ENCODE measurements at places on chromosomes 12 and 14.

DNA sequence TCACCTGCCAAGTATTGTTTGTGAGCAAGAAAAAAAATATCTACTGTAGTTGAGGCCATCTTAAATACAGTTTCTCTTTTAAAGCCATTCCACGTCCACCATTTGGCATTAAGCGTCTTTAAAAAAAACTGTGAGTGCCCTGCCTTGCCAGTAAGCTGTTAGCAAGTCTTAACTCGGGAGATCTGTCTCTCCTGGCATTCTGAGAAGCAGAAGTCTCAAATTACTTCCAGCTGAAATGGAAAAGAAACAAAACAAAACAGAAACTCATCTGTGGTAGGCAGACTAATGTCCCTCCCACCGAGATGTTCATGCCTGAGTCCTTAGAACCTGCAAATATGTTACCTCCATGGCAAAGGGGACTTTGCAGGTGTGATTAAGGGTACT, 126.2 kb downstream of the CRADD start:
- DNase-seq, result no peak

- DNase-seq, result no peak
Measured at GRCh38 chr12:125652681-125653080, 587.4 kb downstream of the AACS start.

- no peak for DNase-seq
Measured at GRCh38 chr12:118870551-118870950, 110.8 kb upstream of the SRRM4 start.

DNA sequence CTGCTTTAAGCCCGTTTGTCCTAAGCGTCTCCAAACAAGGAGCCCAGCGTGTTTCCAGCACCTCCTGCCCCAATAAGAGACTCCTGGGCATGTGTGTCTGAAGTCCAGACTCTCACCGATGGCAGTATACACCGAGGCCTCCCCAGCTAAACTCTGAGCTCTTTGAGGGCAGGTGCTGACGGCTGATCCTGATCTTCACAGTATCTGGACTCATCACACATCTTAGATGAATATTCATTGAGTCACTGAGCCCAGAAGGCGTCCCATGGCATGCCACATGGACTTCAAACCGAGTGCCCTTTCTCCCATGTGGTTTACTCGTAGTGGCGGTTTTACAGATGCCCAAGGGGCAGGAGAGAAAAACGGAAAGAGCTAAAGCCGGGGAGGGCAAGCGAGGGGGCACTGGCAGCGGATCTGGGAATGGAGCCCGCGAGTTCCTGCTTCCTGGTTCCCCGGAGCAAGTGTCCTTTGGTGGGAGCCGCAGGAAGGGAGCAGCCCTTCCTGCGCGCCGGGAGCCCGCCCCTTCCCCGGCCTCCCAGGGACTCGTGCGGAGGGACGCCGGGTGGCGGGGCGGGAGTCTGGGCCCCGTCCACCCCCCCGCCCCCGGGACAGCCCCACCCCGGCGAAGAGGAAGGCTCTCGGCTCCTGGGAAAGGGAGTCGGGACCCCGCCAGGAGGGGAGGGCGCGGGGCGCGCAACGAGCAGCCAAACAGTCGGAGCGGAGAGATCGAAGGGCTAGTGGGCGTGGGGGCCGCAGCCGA, 585 bp upstream of the TEAD4 start:
- DNase-seq, result peak; percentile 66

GRCh38 chr12:108580531-108580930, 17.4 kb downstream of the TMEM119 start:
- no peak for DNase-seq

- DNase-seq, result no peak
Measured at GRCh38 chr14:47438650-47439140, 236.7 kb downstream of the MDGA2 start.

DNA sequence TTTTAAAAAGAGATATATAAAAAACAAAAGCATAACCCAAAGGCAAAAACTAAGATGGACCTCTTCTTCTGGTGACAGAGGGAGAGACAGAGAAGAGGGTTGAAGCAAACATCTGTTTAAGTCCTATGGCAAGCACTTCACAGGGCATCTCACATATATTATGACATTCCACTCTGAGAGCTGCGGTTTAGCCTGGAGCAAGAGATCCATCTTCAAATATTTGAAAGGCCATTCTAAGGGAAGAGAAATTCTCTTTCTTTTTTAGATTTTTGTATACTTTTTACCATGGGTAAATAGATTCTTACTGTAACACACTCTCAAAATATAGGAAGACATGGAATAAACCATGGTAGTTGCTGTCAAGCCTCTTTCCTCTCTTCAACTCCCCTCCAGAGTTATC, 204.1 kb downstream of the GXYLT1 start:
- DNase-seq, result no peak

DNA sequence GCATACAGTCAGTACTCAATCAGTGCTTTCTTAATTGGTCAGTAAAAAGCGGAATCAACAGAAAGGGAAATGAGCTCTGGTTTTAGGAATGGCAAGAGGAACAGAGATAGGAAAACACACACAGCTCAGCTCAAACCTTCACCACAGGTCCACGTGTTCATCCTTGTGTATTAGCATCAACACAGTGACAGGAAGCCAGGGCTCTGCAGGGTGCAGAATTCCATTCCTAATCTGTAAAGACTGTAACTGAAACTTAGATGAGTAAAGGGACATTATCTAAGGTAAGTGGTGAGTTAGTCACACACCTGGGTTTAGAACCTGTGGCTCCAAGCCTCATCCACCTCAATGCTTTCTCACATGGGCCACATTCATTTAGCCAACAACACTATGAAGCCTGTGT, 1242.2 kb upstream of the TMEM132C start:
- DNase-seq, result no peak

GRCh38 chr14:36346052-36346451, 25.6 kb upstream of the MBIP start:
- no peak for DNase-seq

GRCh38 chr12:2753536-2753935, 41.2 kb upstream of the FKBP4 start:
- no peak for DNase-seq

- no peak for DNase-seq
Measured at GRCh38 chr12:75549989-75550388, 38.6 kb upstream of the KRR1 start.

GRCh38 chr12:82361461-82361915, 3.2 kb downstream of the METTL25 start:
- no peak for DNase-seq

DNA sequence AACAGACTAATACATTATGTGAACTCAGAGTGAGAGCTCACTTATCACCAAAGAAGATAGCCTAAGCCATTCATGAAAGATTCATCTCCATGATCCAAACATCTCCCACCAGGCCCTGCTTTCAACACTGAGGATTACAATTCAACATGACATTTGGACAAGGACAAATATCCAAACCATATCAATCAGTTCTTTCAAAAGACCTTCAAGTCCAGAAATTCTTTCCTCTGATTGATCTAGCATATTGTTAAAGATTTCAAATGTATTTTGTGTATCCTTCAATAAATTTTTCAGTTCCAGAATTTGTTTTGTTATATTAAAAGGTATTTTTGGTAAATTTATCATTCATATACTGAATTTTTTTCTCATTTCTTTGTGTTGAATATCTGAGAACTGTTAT, 1055.8 kb downstream of the SLC6A15 start:
- no peak for DNase-seq

DNA sequence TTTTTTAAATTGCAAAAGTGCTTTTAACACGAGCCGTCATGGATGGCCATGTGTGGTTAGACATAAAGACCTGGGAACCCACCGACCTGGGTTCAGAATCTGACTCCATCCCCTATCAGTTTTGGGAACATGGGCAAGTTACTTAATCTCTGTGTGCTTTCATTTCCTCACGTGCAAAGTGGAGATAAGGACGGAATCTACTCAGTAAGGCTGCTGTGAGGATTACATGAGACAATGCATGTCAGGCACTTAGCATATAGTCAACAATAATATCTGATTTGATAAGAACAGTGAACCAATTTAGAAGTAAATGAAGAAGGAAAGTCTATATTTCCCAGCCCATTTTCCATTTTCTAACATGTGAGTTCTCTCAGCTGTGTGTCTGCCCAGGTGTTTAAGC, 235.4 kb downstream of the SUDS3 start:
- DNase-seq, result no peak

DNA sequence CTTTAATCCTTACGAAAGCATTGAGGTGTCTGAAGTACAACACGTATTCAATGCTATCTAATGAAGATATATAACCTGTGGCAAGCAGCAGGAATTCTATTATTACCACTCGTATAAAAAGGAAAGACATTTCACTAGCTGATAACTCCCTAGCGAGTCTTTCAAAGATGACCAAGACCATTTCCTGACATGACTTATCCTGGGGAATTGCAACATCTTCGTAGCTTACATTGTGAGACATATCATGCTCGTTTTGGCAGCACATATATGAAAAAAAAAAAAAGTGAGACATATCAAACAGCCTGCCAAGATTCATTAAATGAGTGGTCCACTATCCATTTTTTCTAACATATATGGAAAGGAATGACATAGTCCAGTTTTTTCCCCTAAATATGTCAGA, 337.0 kb downstream of the FSCB start:
- no peak for DNase-seq

- no peak for DNase-seq
Measured at GRCh38 chr12:38892087-38892786, 13.2 kb downstream of the CPNE8 start.

GRCh38 chr14:73909681-73910080, 23.0 kb downstream of the ZNF410 start:
- DNase-seq, result no peak

GRCh38 chr12:70497508-70497907, 131.4 kb downstream of the KCNMB4 start:
- DNase-seq, result no peak

GRCh38 chr12:85309125-85309566, 29.1 kb downstream of the ALX1 start:
- DNase-seq, result no peak

DNA sequence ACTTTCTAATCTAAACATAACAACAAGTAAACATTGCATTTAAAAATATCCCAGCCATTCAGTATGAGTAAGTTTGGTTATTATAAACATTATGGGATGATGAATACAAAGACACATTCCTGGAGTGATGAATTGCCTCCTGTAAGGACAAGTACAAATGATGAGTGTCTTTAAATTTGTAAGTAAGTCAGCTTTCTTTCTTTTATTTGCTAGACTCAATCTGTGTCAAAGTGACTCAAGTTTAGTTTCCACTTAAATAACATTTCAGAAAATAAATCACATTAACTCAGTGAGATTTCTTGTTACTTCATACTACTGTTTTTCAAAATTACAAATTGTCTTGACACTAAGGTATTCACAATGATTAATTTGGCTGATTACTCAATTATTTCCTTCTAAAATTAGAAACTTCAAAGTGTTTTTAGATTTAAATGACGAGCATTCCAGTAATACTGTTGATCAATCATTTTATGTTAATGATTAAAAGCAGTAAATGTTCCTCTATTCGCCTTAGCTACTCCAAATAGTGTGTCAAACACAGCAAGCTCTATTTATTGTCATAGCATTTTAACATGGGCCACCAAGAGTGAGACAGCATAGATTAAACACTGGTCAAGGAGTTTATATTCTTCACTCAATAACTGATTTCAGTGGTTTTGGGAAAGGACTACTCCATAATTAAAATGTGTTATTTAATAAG, 658.0 kb upstream of the MDGA2 start:
- no peak for DNase-seq

DNA sequence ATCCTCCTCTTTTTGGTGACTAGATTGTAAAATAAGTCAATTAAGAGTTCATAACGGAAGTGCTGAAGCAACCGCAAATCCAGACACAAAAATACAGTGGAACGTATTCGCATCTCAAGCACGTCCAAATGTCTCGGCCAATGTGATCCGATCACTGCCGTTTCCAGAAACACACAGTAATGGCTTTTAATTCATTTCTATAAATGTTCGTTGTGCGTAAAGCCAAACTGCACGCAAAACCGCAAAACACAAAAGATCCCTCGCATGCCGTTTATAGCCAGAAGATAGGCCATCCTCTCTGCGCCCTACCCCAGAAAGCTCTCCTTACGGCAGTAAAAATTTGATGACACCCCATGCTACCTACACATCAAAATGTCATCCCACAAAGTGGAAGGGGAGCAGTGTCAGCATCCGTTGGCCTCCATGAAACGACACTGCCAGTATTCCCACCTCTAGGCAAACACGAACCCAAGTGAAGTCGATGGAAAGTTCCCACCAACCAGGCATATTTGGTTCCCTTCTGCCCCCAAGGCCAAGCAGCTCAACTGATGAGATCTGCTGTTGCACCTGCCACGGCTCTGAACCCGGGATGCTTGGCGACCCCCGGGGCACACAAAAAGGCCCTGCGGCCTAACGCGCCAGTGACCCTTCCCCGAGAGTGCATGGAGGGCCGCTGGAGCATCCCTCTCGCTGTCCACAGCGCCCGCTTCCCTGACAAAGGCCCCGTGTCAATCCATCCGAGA, 1.4 kb downstream of the HECTD4 start:
- peak; percentile 23 for DNase-seq

GRCh38 chr14:60485598-60486251, at the start of gene C14orf39:
C14orf39 (minus strand) TSS chr14:60486063; CDS start chr14:60485078, 985 bp downstream.
- DNase-seq, result peak; percentile 85

DNA sequence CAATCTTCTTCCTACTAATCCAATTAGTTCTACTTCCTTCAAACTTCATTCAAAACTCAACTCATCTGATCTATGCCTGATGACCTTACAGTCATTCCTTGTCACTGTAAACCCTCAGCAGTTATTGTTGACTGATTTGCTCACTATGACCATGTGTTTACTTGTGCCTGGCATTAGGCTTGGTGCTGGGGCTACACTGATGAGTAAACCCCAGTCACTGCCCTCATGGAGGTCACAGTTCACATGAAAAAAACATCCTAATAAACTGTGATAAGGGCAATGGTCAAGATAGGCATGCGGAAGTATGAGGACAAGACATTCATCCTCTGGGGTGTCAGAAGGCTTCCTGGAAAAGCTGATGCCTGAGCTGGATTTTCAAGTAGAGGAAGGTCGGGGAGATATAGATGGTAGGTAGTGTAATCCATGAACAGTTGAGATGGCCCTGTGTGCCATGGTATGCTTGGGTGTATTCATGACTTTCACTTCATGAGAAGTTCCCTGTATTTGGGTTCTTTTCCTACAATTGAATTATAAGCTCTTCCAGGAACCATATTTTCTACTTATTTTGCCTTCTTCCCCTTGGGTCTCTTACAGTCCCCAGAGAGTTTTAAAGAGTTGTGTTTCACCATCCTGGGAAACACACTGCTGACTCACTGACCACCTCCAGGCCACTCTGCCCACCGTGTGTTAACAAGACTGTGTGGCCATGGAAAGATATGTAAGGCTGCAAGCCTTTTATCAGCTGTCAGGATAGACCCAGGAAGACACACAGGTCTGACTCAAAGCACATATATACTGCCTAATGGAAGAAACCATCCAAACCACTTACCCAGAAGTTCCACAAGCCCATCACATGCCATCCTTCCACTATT, 38.7 kb upstream of the DUSP6 start:
- no peak for DNase-seq

Data from endothelial cell (in vitro differentiated cells).